ENCODE measurements at places on chromosomes 3 and 15.
A peak's percentile ranks its signal among the peaks of the same experiment; 100 is the strongest.

GRCh38 chr3:150307311-150308036 lies 100.6 kb upstream of the TSC22D2 start:
- no peak overlapping the region for H3K4me3 ChIP-seq
- no peaks in the 10 kb centered on the region for H3K4me1 ChIP-seq
- no peaks in the 10 kb centered on the region for H3K36me3 ChIP-seq
- H3K27ac ChIP-seq, result no peak overlapping the region
- ATAC-seq, result no peak

- H3K36me3 ChIP-seq, result no peaks in the 10 kb centered on the region
- H3K27ac ChIP-seq, result no peak overlapping the region
- no peaks in the 10 kb centered on the region for H3K27me3 ChIP-seq
- H3K4me1 ChIP-seq, result peaks cover 11% of the 10 kb centered on the region
- no peak for ATAC-seq
- no peak overlapping the region for H3K4me3 ChIP-seq
Measured at GRCh38 chr3:150877303-150877702, 27.9 kb downstream of the MINDY4B start.

- H3K4me3 ChIP-seq, result no peak overlapping the region
Measured at GRCh38 chr15:65730549-65731172, 61.4 kb downstream of the DENND4A start.

GRCh38 chr3:74023395-74023794 lies 398.7 kb upstream of the PDZRN3 start:
- no peaks in the 10 kb centered on the region for H3K36me3 ChIP-seq
- H3K4me3 ChIP-seq, result no peak overlapping the region
- no peaks in the 10 kb centered on the region for H3K27me3 ChIP-seq
- H3K27ac ChIP-seq, result no peak overlapping the region

- peak; percentile 58 for ATAC-seq
- no peaks in the 10 kb centered on the region for H3K27me3 ChIP-seq
- no peaks in the 10 kb centered on the region for H3K36me3 ChIP-seq
- H3K27ac ChIP-seq, result no peak overlapping the region
Measured at GRCh38 chr15:67303490-67304363, 49.1 kb downstream of the IQCH start.

DNA sequence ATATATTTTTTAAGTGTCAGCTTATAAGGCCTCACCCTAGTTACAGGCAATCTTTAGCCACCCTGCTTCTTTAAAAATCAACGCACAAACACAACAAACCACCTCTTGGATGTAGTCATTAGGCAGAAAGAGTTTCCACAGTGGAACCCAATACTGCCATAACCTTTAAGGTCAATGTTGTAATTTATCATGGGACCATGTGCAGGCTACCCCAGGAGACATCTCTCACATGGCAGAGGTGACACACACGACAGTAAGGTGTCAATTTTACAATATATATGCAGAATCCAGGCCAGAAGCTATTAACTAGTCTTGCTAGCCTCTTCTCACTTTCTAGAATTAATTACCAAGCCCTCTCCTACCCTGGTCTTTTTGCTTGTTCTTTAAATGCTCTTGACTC lies 336.5 kb downstream of the MAGI1 start:
- ATAC-seq, result no peak
- H3K4me3 ChIP-seq, result no peak overlapping the region
- H3K4me1 ChIP-seq, result no peaks in the 10 kb centered on the region
- no peaks in the 10 kb centered on the region for H3K36me3 ChIP-seq
- no peaks in the 10 kb centered on the region for H3K27me3 ChIP-seq

- peaks cover 30% of the 10 kb centered on the region for H3K36me3 ChIP-seq
- no peak overlapping the region for H3K27ac ChIP-seq
- no peaks in the 10 kb centered on the region for H3K27me3 ChIP-seq
- no peak overlapping the region for H3K4me3 ChIP-seq
- no peak for ATAC-seq
Measured at GRCh38 chr3:50251220-50251619, 15.2 kb downstream of the GNAI2 start.

- peak overlapping the region; percentile 88 for H3K27ac ChIP-seq
- no peaks in the 10 kb centered on the region for H3K27me3 ChIP-seq
- H3K4me3 ChIP-seq, result no peak overlapping the region
- H3K36me3 ChIP-seq, result peaks cover 18% of the 10 kb centered on the region
Measured at GRCh38 chr3:187013159-187013716, 82.9 kb downstream of the ST6GAL1 start.

- ATAC-seq, result no peak
- peaks cover 11% of the 10 kb centered on the region for H3K36me3 ChIP-seq
- no peak overlapping the region for H3K27ac ChIP-seq
- no peak overlapping the region for H3K4me3 ChIP-seq
- no peaks in the 10 kb centered on the region for H3K4me1 ChIP-seq
Measured at GRCh38 chr3:149186721-149187120, 34.9 kb downstream of the CP start.

GRCh38 chr3:38836561-38836960 lies 20.5 kb upstream of the SCN10A start:
- no peak overlapping the region for H3K4me3 ChIP-seq
- no peaks in the 10 kb centered on the region for H3K36me3 ChIP-seq
- H3K27ac ChIP-seq, result no peak overlapping the region
- no peaks in the 10 kb centered on the region for H3K4me1 ChIP-seq
- no peaks in the 10 kb centered on the region for H3K27me3 ChIP-seq
- no peak for ATAC-seq

- peak; percentile 81 for ATAC-seq
- peak overlapping the region; percentile 97 for H3K27ac ChIP-seq
- H3K4me1 ChIP-seq, result peaks cover 75% of the 10 kb centered on the region
- no peaks in the 10 kb centered on the region for H3K27me3 ChIP-seq
Measured at GRCh38 chr15:40047415-40048210, 8.6 kb upstream of the SRP14 start.

DNA sequence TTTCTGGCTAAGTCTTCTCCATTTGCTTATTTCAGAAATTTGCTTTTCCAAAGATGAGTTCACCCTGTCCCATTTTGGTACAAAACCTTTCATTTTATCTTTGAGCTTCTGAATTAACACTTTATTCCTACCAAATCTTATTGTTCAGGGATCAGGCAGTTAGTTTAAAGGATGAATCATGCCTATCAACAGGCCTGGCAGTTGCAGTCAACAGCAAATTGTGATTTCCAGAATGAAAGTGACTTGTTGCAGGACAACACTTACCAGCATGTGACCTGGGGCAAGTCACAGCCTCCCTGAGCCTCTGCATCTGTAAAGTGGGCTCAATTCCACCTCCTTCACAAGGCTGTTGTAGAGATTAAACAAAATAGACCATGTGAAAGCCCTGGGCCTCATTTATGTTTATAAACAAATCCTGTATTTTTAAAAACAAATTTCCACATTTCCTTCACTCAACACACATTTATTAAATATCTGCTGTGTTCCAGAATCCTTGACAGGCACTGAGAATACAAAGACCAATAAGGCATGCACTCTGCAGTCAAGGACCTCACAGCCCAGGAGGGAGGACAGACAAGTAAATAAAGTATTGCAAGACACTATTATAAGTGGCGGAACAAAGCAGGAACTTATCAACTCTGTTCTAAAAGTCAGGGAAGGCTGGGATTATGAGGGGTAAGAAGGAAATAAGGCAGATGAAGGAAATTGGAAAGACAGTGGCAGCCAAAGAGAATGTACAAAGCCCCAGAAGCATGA lies 359.1 kb upstream of the IL12A start:
- ATAC-seq, result no peak
- H3K4me1 ChIP-seq, result no peaks in the 10 kb centered on the region
- no peak overlapping the region for H3K27ac ChIP-seq
- H3K4me3 ChIP-seq, result no peak overlapping the region

- peaks cover 16% of the 10 kb centered on the region for H3K27me3 ChIP-seq
- no peak overlapping the region for H3K27ac ChIP-seq
- H3K4me3 ChIP-seq, result peak overlapping the region; percentile 0
- H3K36me3 ChIP-seq, result peaks cover 20% of the 10 kb centered on the region
- peaks cover 7% of the 10 kb centered on the region for H3K4me1 ChIP-seq
- ATAC-seq, result peak; percentile 72
Measured at GRCh38 chr3:143103652-143104051, 15.9 kb upstream of the CHST2 start.

- H3K27ac ChIP-seq, result no peak overlapping the region
- no peak overlapping the region for H3K4me3 ChIP-seq
- no peaks in the 10 kb centered on the region for H3K36me3 ChIP-seq
- H3K27me3 ChIP-seq, result peaks cover 78% of the 10 kb centered on the region
Measured at GRCh38 chr3:46660003-46660402, 33.5 kb downstream of the ALS2CL start.

- H3K27ac ChIP-seq, result no peak overlapping the region
- no peaks in the 10 kb centered on the region for H3K36me3 ChIP-seq
- ATAC-seq, result no peak
- no peaks in the 10 kb centered on the region for H3K27me3 ChIP-seq
Measured at GRCh38 chr3:85760342-85760741, 801.6 kb downstream of the CADM2 start.

GRCh38 chr3:45756055-45756454 lies 40.3 kb downstream of the SLC6A20 start:
- H3K4me3 ChIP-seq, result no peak overlapping the region
- peaks cover 18% of the 10 kb centered on the region for H3K27me3 ChIP-seq
- H3K4me1 ChIP-seq, result peaks cover under 1% of the 10 kb centered on the region
